ENCODE measurements at places on chromosomes 16 and 17. TPM values are rescaled to one million over a fixed set of nuclear protein-coding genes. Genes with fewer than 3 reads are reported as not detected.

DNA sequence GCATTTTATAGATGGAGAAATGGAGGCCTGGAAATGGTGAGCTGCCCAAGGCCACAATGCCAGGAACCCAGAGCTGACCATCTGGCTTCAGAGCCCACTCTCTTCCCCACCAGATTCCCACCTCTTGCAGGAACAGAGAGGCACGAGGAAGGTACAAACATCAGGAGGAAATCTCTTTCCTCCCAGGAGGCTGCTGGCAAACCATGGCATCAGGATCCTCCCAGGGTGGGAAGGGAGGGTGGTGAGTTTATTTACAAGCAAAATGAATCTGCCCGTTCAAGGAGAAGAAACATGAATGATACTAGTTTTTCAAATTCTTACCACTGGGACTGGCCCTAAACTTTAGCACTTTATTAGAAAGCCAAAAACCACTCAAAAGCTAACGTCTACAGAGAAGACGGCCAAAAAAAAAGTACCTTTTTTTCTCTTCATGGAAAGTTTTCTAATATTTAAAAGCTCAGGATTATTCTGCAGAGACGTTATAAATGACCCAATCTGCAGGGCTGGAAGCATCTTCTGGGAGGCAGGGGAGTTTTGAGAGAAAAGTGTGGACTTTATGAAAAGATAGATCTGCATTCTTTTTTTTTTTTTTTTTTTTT is 79.1 kb downstream of the NXN start:
- DNase-seq = no peak
- H3K4me3 ChIP-seq = no peak overlapping the region
- peaks cover 78% of the 10 kb centered on the region for H3K27me3 ChIP-seq
- H3K4me1 ChIP-seq = no peaks in the 10 kb centered on the region
- no peak overlapping the region for H3K27ac ChIP-seq
- no peaks in the 10 kb centered on the region for H3K36me3 ChIP-seq

DNA sequence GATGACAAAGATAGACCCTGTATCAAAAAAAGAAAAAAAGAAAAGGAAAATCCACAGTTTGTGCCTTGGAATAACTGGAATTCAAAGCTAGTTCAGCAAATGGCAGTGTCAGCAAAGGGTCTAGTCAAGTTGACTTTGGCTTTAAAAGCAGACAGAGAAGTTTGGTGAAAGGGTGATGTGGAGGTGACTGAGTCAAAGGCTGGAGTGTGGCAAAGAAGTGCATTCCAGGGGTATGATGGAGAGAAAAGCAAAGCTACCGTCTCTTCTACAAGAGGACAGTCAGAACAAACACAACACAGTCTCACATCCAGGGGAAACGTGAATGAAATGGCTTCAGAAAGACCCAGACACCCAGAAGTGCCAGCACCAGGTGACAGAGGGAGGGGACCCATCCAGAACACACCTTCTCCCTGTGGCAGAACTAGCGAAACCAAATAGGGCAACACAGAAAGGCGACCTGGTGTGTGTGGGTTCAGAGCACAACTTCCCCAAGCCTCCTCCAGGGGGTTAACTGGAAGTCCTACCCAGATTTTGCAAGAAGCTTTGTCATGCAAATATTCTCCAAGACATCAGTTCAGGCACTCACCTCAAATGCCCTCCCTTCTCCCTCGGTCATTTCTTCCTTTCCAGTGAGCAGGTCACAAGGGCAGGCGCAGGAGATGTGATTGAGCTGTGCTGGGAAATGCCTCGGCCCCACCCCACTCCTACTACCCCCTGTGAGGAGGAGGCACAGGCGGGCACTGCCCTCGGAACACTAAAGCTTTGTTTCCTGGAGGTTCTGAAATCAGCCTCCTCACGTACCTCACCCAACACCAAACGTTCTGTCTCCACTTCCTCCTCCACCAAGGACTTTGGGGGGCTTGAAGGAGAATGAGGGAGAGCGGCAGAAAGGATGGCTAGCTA is 481.9 kb downstream of the SOX9 start:
- peaks cover 22% of the 10 kb centered on the region for H3K27me3 ChIP-seq
- no peaks in the 10 kb centered on the region for H3K4me1 ChIP-seq
- DNase-seq = no peak

GRCh38 chr16:67459861-67460150 is 21.2 kb downstream of the ATP6V0D1 start:
- H3K4me1 ChIP-seq = peaks cover 35% of the 10 kb centered on the region
- DNase-seq = no peak
- H3K27me3 ChIP-seq = no peaks in the 10 kb centered on the region

GRCh38 chr17:66146394-66146793 is 45.5 kb downstream of the CEP112 start:
- no peaks in the 10 kb centered on the region for H3K36me3 ChIP-seq
- no peak overlapping the region for H3K27ac ChIP-seq
- H3K4me1 ChIP-seq = peaks cover 7% of the 10 kb centered on the region
- no peak for DNase-seq
- no peak overlapping the region for H3K4me3 ChIP-seq

DNA sequence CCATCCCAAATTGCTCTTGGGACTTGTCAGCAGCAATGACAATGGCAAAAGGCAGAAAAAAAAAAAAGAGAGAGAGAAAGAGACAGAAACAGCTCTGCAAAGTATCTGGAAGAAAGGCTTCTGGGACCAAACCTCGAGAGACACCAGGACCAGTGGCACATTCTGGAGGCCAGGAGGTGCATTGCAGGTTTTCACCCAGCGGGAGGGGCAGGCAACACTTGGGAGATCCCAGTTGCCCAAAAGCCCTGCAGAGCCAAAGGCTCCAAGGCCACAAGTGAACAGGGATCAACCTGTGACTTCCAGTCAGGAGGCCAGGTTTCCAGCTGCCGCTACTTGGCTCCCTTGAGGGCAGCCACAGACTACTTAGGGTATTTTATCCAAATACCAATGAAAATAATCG is 110.8 kb upstream of the CDH5 start:
- peaks cover 46% of the 10 kb centered on the region for H3K27me3 ChIP-seq
- DNase-seq = no peak
- peaks cover 2% of the 10 kb centered on the region for H3K36me3 ChIP-seq
- H3K4me3 ChIP-seq = no peak overlapping the region

DNA sequence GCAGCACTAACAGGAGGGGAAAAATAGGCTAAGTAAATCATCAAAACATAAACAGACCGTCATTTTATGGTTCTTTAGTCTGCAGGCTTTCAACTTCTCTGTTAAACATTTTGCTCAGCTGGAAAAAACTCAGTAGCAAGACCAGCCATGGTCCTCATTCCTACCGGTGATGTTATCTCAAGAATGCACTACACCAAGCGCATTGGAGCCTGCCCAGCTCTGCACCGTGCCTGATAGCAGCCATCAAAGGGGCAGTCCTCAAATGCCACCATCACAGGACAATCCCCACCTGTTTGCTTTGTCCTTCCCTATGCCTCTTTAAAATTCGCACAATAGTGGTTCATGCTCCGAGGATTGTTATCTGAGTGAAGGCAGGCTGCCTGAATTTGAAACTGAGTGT is 181.5 kb upstream of the MON1B start:
- H3K27ac ChIP-seq = no peak overlapping the region
- H3K27me3 ChIP-seq = no peaks in the 10 kb centered on the region
- H3K36me3 ChIP-seq = no peaks in the 10 kb centered on the region

- H3K27ac ChIP-seq = no peak overlapping the region
- H3K4me3 ChIP-seq = no peak overlapping the region
- H3K36me3 ChIP-seq = peaks cover 4% of the 10 kb centered on the region
- H3K27me3 ChIP-seq = no peaks in the 10 kb centered on the region
- H3K4me1 ChIP-seq = peaks cover 4% of the 10 kb centered on the region
- no peak for DNase-seq
Observed at GRCh38 chr17:13002761-13003453, 14.9 kb downstream of the ELAC2 start.

- peaks cover 40% of the 10 kb centered on the region for H3K4me1 ChIP-seq
- no peak overlapping the region for H3K4me3 ChIP-seq
- DNase-seq = no peak
- H3K27me3 ChIP-seq = no peaks in the 10 kb centered on the region
- H3K36me3 ChIP-seq = no peaks in the 10 kb centered on the region
- H3K27ac ChIP-seq = peak overlapping the region; percentile 92
Observed at GRCh38 chr17:64005734-64006167, 7.6 kb downstream of the PRR29 start.

GRCh38 chr17:42541041-42541833 is 5.2 kb downstream of the NAGLU start:
- peak overlapping the region; percentile 60 for H3K4me3 ChIP-seq
- H3K36me3 ChIP-seq = no peaks in the 10 kb centered on the region
- no peak for DNase-seq
- H3K27ac ChIP-seq = peak overlapping the region; percentile 39
- peaks cover 21% of the 10 kb centered on the region for H3K4me1 ChIP-seq

- no peaks in the 10 kb centered on the region for H3K36me3 ChIP-seq
- no peak for DNase-seq
- H3K4me1 ChIP-seq = peaks cover 5% of the 10 kb centered on the region
- H3K27ac ChIP-seq = no peak overlapping the region
- H3K4me3 ChIP-seq = no peak overlapping the region
- peaks cover 17% of the 10 kb centered on the region for H3K27me3 ChIP-seq
Observed at GRCh38 chr16:9007177-9007794, 43.6 kb upstream of the USP7 start.

DNA sequence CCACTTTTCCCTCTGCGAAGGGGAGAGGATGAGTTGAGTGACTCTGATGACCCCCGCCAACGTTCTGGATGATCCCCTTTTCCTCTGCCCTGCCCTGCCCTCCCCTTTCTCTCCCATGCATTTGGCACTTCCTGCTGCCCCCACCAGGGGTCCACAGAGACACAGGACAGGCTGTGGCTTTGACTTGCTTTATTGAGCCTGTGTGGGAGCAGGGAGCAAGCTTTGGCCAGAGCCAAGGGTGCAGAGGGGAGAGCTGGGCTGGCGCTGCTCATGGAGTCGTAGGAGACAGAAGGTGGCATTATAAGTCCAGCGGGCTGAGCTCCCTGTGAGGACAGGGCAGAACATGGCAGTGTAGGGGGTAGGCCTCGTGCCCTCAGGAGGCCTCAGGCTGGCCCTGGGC is 1.6 kb downstream of the PPY start:
- no peak overlapping the region for H3K27ac ChIP-seq
- no peak for DNase-seq
- no peaks in the 10 kb centered on the region for H3K27me3 ChIP-seq

GRCh38 chr17:63880706-63881105 is 1.0 kb downstream of the GH2 start:
- H3K27me3 ChIP-seq = peaks cover 5% of the 10 kb centered on the region
- H3K4me3 ChIP-seq = no peak overlapping the region
- H3K27ac ChIP-seq = no peak overlapping the region
- no peak for DNase-seq

- peak overlapping the region; percentile 78 for H3K4me3 ChIP-seq
- peak overlapping the region; percentile 34 for H3K27ac ChIP-seq
- peak; percentile 87 for DNase-seq
- no peaks in the 10 kb centered on the region for H3K36me3 ChIP-seq
- H3K4me1 ChIP-seq = peaks cover 21% of the 10 kb centered on the region
- peaks cover 7% of the 10 kb centered on the region for H3K27me3 ChIP-seq
Observed at GRCh38 chr16:27109666-27110523, 43.2 kb downstream of the C16orf82 start.

DNA sequence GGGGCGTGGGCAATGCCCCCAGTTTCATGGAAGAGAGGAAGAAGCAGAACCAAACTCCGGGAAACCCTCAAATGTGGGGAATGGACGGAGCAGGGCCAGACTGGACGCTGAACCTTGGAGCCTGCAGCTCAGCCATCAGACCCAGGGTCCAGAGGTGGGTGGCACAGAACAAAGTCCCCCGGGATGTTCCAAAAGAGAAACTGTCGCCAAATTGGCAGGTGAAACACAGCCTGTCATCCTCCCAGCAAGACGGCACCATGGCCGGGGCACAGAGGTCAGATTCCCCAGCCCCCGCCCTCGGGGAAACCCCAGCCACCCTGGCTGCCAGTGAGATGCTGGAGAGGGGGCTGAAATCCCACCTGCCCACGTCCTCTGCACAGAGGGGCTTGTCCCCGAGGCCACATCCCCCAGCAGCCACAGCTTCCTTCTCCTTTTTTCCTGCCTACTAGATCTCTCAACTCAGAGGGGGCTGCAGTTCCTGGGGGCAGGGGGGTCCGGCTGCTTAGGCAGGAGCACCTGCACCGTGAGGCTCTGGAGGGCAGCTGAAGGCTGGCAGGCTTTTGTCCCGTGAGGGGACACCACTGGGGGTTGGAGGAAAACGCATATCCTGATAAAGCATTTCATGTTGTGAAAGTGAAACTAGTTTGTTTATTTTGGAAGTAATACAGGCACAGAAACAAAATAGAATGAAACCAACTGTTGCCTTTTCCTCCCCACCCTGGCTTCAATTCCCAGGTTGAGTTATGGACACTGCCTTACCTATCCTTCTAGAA is 1.2 kb upstream of the SECTM1 start:
- H3K4me1 ChIP-seq = peaks cover 22% of the 10 kb centered on the region
- peak overlapping the region; percentile 99 for H3K4me3 ChIP-seq
- DNase-seq = no peak
- H3K27ac ChIP-seq = peak overlapping the region; percentile 94
- H3K27me3 ChIP-seq = no peaks in the 10 kb centered on the region

DNA sequence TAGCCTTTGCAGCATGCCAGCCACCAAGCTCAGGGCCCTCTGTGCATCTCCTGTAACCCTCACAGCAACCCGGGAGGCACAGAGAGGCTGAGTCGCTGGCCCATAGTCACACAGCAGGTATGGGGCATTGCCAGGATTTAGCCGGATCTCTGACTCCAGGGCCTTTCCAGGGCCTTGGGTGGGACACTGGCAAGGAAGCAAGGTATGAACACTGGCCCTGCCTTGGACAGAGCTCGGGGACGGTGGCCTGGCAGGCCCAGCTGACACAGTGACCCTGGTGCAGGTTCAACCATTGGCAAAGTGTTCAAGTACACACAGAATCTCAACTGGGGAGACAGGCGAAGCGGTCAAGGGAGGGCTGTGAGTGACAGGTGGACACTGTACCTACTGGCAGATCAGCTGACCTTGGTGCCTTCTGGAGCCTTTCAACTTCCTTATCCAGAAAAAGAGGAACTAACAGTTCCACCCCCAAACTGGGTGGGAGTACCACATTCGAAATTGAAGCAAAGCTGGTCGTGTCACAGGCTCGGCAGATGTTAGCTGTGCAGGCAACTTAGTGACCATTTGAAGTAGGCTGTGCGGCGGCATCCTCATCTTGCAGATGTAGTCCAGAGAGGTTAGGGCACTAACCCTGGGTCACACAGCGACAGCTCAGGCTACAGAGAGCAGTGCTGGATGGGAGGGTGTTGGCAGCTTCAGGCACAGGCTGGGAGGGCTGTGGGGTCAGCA is 287.4 kb downstream of the SEC14L1 start:
- peak overlapping the region; percentile 70 for H3K4me3 ChIP-seq
- H3K4me1 ChIP-seq = peaks cover 56% of the 10 kb centered on the region
- H3K36me3 ChIP-seq = no peaks in the 10 kb centered on the region
- no peak for DNase-seq
- no peaks in the 10 kb centered on the region for H3K27me3 ChIP-seq

- no peaks in the 10 kb centered on the region for H3K27me3 ChIP-seq
- no peaks in the 10 kb centered on the region for H3K36me3 ChIP-seq
- peak overlapping the region; percentile 90 for H3K4me3 ChIP-seq
- DNase-seq = peak; percentile 56
- H3K4me1 ChIP-seq = peaks cover 21% of the 10 kb centered on the region
Observed at GRCh38 chr16:3129137-3130131, 5.4 kb upstream of the ZNF213 start.

GRCh38 chr17:43171586-43172487 is 823 bp downstream of the NBR1 start:
- no peak for DNase-seq
- peaks cover 26% of the 10 kb centered on the region for H3K4me1 ChIP-seq
- H3K27me3 ChIP-seq = no peaks in the 10 kb centered on the region
- H3K27ac ChIP-seq = no peak overlapping the region
- H3K36me3 ChIP-seq = peaks cover 3% of the 10 kb centered on the region

Gene NUP85
- total RNA-seq = 75.0 TPM

Gene CARHSP1
- total RNA-seq = 30.4 TPM

Gene PDPK1
- total RNA-seq = 69.7 TPM

Gene TBC1D26
- not detected for total RNA-seq

Gene FAM234A
- total RNA-seq = 20.8 TPM

Gene NATD1
- 4.9 TPM for total RNA-seq

Gene MAP2K6
- 21.2 TPM for total RNA-seq

Gene CCL7
- not detected for total RNA-seq

Data from T-helper 17 cell (primary cell).